ENCODE measurements at places on chromosomes 16 and 17. TPM values are rescaled to one million over a fixed set of nuclear protein-coding genes. Genes with fewer than 3 reads are reported as not detected.

Gene C1QBP
- 283 TPM for total RNA-seq

Gene TPSG1
- total RNA-seq: not detected

Gene ZKSCAN2
- total RNA-seq: 8.8 TPM

Gene PRSS27
- 0.33 TPM for total RNA-seq

GRCh38 chr17:5472511-5472910, 3.7 kb upstream of the DHX33 start:
- no peak overlapping the region for H3K27ac ChIP-seq
- H3K36me3 ChIP-seq: no peaks in the 10 kb centered on the region
- no peak overlapping the region for H3K4me3 ChIP-seq
- peaks cover 13% of the 10 kb centered on the region for H3K4me1 ChIP-seq

GRCh38 chr16:8023326-8023725, 567.0 kb downstream of the TMEM114 start:
- H3K27me3 ChIP-seq: no peaks in the 10 kb centered on the region
- H3K4me1 ChIP-seq: no peaks in the 10 kb centered on the region

DNA sequence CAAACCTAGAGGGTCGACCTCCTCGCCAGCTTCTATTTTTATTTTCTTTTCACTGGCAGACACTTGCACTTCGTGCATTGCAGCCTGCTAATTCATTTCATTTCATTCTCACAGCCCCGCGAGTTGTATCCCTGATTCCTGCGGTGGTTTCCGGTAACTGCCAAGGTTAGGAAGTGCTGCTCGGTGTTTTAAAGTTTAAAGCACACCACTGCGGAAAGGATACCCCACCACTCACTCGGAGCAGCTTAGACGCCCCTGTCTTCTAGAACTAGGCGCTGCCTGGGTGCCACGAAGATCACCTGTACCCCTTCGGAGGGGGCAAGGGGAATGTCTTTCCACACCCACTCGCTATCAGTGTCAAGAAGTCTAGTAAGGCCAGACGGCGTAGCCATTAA, 509 bp downstream of the CNEP1R1 start:
- peak overlapping the region; percentile 15 for H3K27ac ChIP-seq

GRCh38 chr17:78716814-78717393, 65.2 kb downstream of the CYTH1 start:
- H3K36me3 ChIP-seq: no peaks in the 10 kb centered on the region
- H3K4me3 ChIP-seq: no peak overlapping the region
- H3K27me3 ChIP-seq: no peaks in the 10 kb centered on the region
- peaks cover 38% of the 10 kb centered on the region for H3K4me1 ChIP-seq
- peak; percentile 89 for DNase-seq

GRCh38 chr17:57552114-57552624, 192.9 kb downstream of the CCDC182 start:
- H3K27ac ChIP-seq: no peak overlapping the region
- no peaks in the 10 kb centered on the region for H3K36me3 ChIP-seq
- peaks cover 47% of the 10 kb centered on the region for H3K4me1 ChIP-seq

- no peaks in the 10 kb centered on the region for H3K36me3 ChIP-seq
- H3K4me1 ChIP-seq: no peaks in the 10 kb centered on the region
- no peak overlapping the region for H3K27ac ChIP-seq
- H3K27me3 ChIP-seq: no peaks in the 10 kb centered on the region
- no peak for DNase-seq
Observed at GRCh38 chr17:37476431-37477120, 13.1 kb upstream of the DUSP14 start.

- H3K36me3 ChIP-seq: no peaks in the 10 kb centered on the region
- no peak for DNase-seq
- H3K27ac ChIP-seq: no peak overlapping the region
- peaks cover 8% of the 10 kb centered on the region for H3K4me1 ChIP-seq
- no peak overlapping the region for H3K4me3 ChIP-seq
Observed at GRCh38 chr17:78364436-78365281, 4.8 kb upstream of the SOCS3 start.

DNA sequence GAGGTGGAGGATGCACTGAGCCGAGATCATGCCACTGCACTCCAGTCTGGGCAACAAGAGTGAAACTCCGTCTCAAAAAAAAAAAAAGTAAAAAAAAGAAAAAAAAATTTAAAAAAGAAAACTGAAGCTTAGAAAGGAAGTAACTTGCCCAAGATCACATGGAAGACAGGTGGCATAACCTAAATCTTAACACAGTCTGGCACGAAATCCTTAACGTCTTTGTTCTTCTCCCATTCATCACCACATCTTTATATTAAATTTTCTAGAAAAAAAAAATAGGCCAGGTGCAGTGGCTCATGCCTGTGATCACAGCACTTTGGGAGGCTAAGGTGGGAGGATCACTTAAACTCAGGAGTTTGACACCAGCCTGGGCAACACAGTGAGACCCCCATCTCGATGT, 9.3 kb downstream of the WDR59 start:
- no peaks in the 10 kb centered on the region for H3K27me3 ChIP-seq
- DNase-seq: no peak
- no peak overlapping the region for H3K4me3 ChIP-seq
- H3K27ac ChIP-seq: no peak overlapping the region
- peaks cover 8% of the 10 kb centered on the region for H3K4me1 ChIP-seq

DNA sequence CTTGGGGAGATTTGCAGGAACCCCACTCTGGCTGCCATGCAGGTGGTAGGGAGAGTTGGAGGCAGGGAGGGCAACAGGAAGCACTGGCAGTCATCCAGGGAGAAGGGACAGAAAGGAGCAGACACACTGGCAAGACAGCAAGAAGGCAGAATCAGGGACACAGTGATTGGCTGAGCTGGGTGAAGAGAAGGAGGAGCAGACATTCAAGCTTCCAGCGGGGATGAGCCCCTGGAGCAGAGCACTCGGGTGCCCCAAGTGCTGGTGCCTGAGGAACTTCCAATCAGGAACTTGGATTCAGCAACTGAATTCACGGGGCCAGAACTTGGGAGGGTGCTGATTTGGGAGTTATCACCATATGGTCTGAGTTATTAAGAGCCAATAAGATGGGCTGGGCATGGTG, 6.3 kb upstream of the ITGA3 start:
- DNase-seq: peak; percentile 9
- H3K27ac ChIP-seq: no peak overlapping the region
- no peak overlapping the region for H3K4me3 ChIP-seq
- no peaks in the 10 kb centered on the region for H3K27me3 ChIP-seq
- peaks cover 6% of the 10 kb centered on the region for H3K4me1 ChIP-seq

DNA sequence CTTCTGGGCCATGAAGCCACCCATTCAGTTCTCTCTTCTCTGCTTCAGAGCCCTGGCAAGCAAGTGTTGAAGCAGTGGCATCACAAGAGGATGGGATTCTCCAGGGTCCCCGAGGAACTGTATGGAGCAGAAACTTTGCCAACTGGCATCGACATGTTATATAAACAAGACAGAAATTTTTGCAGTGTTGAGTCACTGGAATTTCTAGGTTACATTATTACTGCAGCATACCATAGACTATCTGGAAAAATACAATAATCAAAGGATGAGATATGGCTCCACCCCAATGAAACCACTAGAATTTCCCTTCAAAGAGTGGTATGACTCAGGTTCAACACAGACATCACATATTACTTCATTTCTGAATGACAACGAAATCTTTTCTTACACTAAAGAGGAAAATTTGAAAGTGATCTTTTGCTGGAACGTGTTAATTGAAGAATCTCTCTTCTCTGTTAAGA, 343.0 kb upstream of the DYNLRB2 start:
- no peaks in the 10 kb centered on the region for H3K27me3 ChIP-seq
- no peaks in the 10 kb centered on the region for H3K4me1 ChIP-seq

GRCh38 chr17:77164483-77165091, 23.8 kb downstream of the SEC14L1 start:
- peak overlapping the region; percentile 87 for H3K27ac ChIP-seq
- H3K4me1 ChIP-seq: peaks cover 66% of the 10 kb centered on the region
- DNase-seq: peak; percentile 83

DNA sequence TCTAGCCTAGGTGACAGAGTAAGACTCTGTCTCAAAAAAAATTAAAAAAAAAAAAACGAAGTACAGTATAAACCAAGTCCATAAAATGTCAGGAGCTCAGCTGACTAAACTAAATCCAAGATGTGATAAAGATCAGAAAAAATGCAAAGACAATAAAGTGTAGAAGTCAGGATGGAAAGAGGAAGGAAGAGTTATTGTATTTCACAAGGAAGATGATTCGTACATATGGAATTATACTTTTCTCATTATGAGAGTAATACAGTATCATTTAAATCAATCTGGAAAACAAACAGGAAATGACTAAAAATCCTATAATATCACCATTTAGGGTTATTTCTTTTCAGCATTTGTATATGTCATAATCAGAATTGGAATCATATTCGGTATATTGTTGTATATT, 11.4 kb upstream of the APOH start:
- H3K27ac ChIP-seq: no peak overlapping the region
- no peak overlapping the region for H3K4me3 ChIP-seq
- no peaks in the 10 kb centered on the region for H3K36me3 ChIP-seq
- H3K4me1 ChIP-seq: no peaks in the 10 kb centered on the region

DNA sequence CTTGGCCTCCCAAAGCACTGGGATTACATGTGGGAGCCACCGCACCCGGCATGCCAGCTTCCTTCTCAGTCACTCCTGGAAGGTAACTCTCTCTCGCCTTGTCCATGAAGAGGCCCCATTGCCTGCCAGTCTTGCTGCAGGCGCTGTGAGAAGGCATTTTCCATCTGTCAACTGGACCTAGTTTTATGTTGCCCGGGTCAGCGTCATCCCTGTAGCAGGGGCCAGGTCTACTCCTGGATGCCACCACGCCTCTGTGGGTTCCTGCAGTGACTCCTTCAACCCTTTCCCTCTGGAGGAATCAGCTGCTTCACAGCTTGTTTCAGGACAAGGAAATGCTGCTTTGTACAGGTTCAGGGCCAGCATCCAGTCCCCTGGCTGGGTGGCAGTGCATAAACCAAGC, 2.6 kb upstream of the NLRC3 start:
- no peaks in the 10 kb centered on the region for H3K4me1 ChIP-seq
- H3K27me3 ChIP-seq: peaks cover 3% of the 10 kb centered on the region
- H3K36me3 ChIP-seq: no peaks in the 10 kb centered on the region

- peaks cover 44% of the 10 kb centered on the region for H3K27me3 ChIP-seq
- H3K4me1 ChIP-seq: peaks cover 22% of the 10 kb centered on the region
- H3K4me3 ChIP-seq: no peak overlapping the region
- DNase-seq: no peak
- no peak overlapping the region for H3K27ac ChIP-seq
Observed at GRCh38 chr17:34584805-34585416, 5.5 kb downstream of the TMEM132E start.

GRCh38 chr16:7318686-7319085, 14.0 kb upstream of the RBFOX1 start:
- no peaks in the 10 kb centered on the region for H3K4me1 ChIP-seq
- no peaks in the 10 kb centered on the region for H3K27me3 ChIP-seq
- H3K27ac ChIP-seq: no peak overlapping the region
- no peak for DNase-seq
- H3K36me3 ChIP-seq: no peaks in the 10 kb centered on the region

GRCh38 chr17:41396340-41396739, 1.1 kb downstream of the KRT31 start:
- no peaks in the 10 kb centered on the region for H3K36me3 ChIP-seq
- H3K27me3 ChIP-seq: no peaks in the 10 kb centered on the region
- no peak for DNase-seq
- H3K4me1 ChIP-seq: no peaks in the 10 kb centered on the region

DNA sequence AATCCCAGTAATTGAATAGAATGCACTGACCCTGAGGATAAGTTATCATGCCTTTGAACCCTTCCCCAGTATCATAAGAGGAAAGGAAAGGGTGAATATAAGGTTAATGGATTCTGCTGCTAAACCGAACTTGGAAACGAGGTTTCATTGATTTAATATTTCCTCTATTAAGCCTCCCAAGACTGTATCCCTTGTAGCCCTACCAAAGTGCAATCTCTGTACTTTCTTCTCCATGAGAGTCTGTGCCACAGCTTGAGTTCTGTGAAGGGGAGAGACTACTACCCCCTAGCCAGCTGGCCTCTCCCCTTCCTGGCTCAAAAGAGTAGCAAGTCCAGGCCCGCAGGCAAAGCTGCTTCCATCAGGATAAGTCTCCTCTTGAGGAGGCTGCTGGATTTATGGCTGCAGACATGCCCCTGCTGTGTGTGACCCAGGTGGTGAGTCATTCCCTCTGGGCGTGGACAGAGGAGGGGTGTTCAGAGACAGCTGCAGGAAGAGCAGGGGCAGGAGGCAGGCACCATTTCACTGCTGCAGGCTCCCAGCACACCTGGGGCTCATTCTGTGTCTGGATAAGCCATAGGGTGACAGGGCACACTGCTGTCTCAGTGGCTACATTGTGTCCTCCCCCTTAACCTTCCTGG, 58.4 kb downstream of the TOM1L2 start:
- no peaks in the 10 kb centered on the region for H3K36me3 ChIP-seq
- DNase-seq: peak; percentile 88
- H3K4me1 ChIP-seq: peaks cover 10% of the 10 kb centered on the region
- H3K4me3 ChIP-seq: no peak overlapping the region
- H3K27me3 ChIP-seq: no peaks in the 10 kb centered on the region

GRCh38 chr17:47119746-47120520, 69.2 kb downstream of the CDC27 start:
- DNase-seq: no peak
- peaks cover 25% of the 10 kb centered on the region for H3K36me3 ChIP-seq
- peaks cover 5% of the 10 kb centered on the region for H3K4me1 ChIP-seq
- no peak overlapping the region for H3K4me3 ChIP-seq

GRCh38 chr16:67606632-67607031, 38.3 kb upstream of the CARMIL2 start:
- H3K36me3 ChIP-seq: peaks cover 9% of the 10 kb centered on the region
- no peak overlapping the region for H3K4me3 ChIP-seq
- H3K27me3 ChIP-seq: no peaks in the 10 kb centered on the region
- no peak for DNase-seq
- no peak overlapping the region for H3K27ac ChIP-seq
- peaks cover 3% of the 10 kb centered on the region for H3K4me1 ChIP-seq

GRCh38 chr16:48820379-48820778, 210.4 kb upstream of the N4BP1 start:
- H3K4me1 ChIP-seq: no peaks in the 10 kb centered on the region
- H3K27ac ChIP-seq: no peak overlapping the region
- no peaks in the 10 kb centered on the region for H3K27me3 ChIP-seq
- H3K36me3 ChIP-seq: no peaks in the 10 kb centered on the region
- no peak for DNase-seq

GRCh38 chr17:76417499-76418143, 33.2 kb downstream of the SPHK1 start:
- H3K4me1 ChIP-seq: peaks cover 31% of the 10 kb centered on the region
- H3K27ac ChIP-seq: no peak overlapping the region
- no peak for DNase-seq
- no peak overlapping the region for H3K4me3 ChIP-seq
- no peaks in the 10 kb centered on the region for H3K27me3 ChIP-seq
- no peaks in the 10 kb centered on the region for H3K36me3 ChIP-seq

GRCh38 chr17:81331527-81332043, 36.5 kb upstream of the SLC38A10 start:
- no peak overlapping the region for H3K4me3 ChIP-seq
- DNase-seq: no peak
- H3K27me3 ChIP-seq: no peaks in the 10 kb centered on the region
- H3K27ac ChIP-seq: no peak overlapping the region
- no peaks in the 10 kb centered on the region for H3K36me3 ChIP-seq
- H3K4me1 ChIP-seq: peaks cover 35% of the 10 kb centered on the region

GRCh38 chr16:89422905-89423630, 67.3 kb downstream of the ANKRD11 start:
- H3K27ac ChIP-seq: peak overlapping the region; percentile 15
- H3K27me3 ChIP-seq: no peaks in the 10 kb centered on the region
- peak overlapping the region; percentile 19 for H3K4me3 ChIP-seq
- DNase-seq: peak; percentile 77

Measured in adrenal gland (tissue), 19 donors.